ENCODE measurements at places on chromosomes 4 and X.
A peak's percentile ranks its signal among the peaks of the same experiment; 100 is the strongest.

DNA sequence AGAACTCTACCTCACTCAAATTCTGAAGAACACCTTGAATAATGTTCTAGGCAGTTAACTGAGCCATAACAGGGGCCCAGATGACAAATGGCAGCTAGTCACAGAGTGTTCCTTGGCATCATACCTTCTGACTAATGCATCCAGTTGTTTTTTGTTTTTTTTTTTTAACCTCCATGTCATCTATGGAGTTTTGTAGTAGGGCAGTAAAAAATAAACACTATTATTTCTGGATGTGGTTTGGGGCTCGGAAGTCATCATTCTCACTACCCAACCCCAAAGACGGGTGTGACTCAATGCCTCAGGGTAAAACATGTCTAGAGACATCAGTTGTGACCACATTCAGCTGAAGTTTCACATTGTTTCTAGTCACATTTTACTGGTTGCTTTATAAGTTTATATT lies 31.2 kb upstream of the MCF2 start:
- no peak for DNase-seq

DNA sequence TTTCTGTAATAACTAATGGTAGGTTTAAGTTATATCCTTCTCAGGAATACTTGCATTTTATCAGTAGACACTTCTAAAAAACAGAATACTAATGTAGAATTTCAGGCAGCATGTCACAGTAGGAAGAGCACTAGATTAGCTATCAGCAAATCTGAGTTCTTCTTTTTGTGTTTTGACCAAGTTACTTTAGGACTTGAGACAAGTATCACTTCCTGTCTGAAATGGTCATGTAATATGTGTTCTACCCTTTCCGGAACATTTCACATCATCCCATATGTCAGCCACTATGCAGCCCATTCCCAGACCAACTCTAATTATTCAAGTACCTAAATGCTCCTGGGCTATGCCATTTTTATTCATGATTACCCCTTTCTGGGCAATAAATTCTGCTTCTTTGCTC lies 401.8 kb upstream of the RPS6KA3 start:
- no peak for DNase-seq

DNA sequence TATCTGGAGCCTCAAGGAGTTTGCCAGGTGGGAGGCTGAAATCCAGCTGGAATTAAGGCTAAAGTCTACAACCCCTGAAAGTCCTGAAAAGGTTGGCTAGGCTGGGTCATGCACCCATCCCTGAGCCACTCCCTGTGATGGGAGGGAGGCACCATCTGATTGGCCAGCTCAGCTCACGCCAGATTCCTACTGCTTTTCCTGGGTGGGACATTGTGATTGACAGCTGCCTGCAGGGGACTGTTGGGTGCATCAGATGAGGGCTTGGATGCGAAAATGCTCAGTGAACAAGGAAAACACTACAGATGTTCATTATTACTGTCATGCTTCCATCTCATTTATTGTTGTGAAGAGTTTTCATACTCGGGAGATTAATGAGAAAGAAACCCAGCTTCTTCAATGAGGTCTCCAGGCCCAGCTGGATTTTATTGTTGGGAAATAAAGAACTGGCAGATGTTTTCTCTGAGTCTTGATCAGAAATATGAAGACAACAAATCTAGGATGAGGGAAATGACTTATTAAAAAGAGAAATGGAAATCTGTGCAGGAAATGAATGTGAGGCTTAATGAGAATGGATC lies 185.9 kb downstream of the STK32B start:
- DNase-seq: no peak

- DNase-seq: no peak
Measured at GRCh38 chr4:147943159-147943638, 211.3 kb downstream of the ARHGAP10 start.

GRCh38 chr4:183906739-183907651 lies 1.9 kb downstream of the STOX2 start:
- DNase-seq: peak; percentile 69

GRCh38 chr4:168531305-168531704 lies 34.5 kb downstream of the PALLD start:
- no peak for DNase-seq
